ENCODE measurements at places on chromosomes 1 and 21. TPM values are rescaled to one million over a fixed set of nuclear protein-coding genes. Genes with fewer than 3 reads are reported as not detected.

The DNM3 gene
- 17.4 TPM for total RNA-seq

The SAMD11 gene
- total RNA-seq = 2.1 TPM

The CD5L gene
- total RNA-seq = not detected

The CTTNBP2NL gene
- total RNA-seq = 21.5 TPM

The SIPA1L2 gene
- 4.6 TPM for total RNA-seq

The PRDM16 gene
- total RNA-seq = 0.26 TPM

The GPR25 gene
- not detected for total RNA-seq

The RHEX gene
- 6.4 TPM for total RNA-seq

The NR5A2 gene
- total RNA-seq = 21.5 TPM

The FCAMR gene
- total RNA-seq = not detected

The ANKRD35 gene
- total RNA-seq = 4.1 TPM

The B3GALT5 gene
- 1.0 TPM for total RNA-seq
